ENCODE measurements at places on chromosomes 5 and 9.

- DNase-seq: peak; percentile 49
Observed at GRCh38 chr9:22052376-22052945, 43.4 kb upstream of the CDKN2B start.

GRCh38 chr9:125969868-125970267, 222.7 kb downstream of the PBX3 start:
- no peak for DNase-seq

DNA sequence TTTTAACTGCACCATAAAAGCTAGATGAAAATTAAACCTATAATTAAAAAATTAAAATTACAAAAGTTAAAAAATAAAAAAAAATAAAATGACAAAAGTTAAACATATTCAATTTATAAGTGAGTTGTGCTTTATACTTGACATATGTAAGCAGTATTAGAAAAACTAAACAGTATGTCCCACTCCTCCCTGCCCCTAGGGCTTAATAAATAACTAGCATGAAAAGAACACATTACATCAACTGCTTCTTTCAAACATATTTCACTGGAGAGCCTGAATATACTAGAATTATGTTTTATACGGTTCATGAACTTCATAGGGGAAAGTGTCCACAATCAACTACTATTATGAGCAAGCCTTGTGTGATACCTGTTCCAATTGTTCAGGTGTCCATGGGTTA, 47.6 kb downstream of the ECPAS start:
- DNase-seq: no peak

- DNase-seq: no peak
Observed at GRCh38 chr9:112970939-112971338, 41.1 kb downstream of the ZNF883 start.

DNA sequence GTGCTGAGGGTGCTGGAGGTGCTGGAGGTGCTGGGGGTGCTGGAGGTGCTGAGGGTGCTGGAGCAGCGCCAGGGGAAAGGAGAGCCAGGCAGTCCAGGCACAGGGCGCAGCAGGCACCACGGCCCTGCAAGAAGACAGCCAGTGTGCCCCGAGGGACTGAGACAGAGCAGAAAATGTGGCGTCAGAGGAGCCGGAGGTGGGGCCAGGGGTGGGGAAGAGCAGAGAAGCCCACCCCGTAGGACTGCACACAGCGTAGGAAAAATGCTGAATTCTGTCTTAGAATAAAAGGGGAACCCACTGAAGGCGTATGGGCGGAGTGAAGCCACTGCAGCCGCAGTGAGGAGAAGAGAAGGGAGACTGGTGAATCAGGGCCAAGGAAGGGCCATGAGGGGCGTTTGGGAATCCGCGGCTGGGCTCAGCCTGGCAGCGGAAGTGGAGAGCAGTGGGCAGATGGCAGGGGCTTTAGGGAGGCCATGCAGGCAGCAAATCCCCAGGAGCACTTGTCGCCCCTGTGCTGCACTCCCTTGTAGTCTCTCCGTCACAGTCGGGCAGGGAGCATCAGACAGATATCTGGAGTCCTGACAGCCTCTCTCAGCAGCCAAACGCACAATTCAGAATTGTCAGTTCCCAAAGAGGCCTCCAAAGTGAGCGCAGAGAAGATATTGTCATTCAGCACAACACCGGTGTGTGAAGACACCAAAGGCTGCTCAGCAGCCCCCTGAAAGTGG, 35.9 kb upstream of the LECT2 start:
- no peak for DNase-seq

- no peak for DNase-seq
Observed at GRCh38 chr5:112119508-112119907, 299.6 kb downstream of the EPB41L4A start.

DNA sequence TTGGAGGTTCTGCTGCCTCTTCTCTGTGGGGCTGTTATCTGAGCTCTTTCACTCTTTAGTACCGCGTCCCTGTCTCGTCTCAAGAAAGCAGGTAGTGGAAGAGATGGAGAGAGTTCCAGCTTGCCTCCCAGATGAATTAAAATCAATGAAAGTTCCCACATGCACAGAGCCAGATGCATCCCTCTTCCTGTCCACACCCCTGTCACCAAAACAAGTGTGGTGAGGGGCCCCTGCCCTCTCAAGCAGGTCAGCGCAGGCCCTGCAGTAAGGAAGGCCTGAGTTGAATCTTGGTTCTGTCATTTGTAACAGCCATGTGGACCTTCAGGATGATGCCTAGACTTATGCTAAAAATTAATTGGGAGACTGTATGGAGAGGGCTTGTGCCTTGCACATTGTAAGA, 26.9 kb downstream of the GALNT10 start:
- no peak for DNase-seq

GRCh38 chr5:64622991-64623390, 67.3 kb upstream of the SHISAL2B start:
- DNase-seq: no peak

GRCh38 chr5:71738662-71739361, 19.7 kb downstream of the CARTPT start:
- DNase-seq: no peak

GRCh38 chr5:125236981-125237380, 490.5 kb upstream of the ZNF608 start:
- DNase-seq: no peak

GRCh38 chr5:118616281-118616680, 372.1 kb downstream of the DTWD2 start:
- DNase-seq: no peak

- no peak for DNase-seq
Observed at GRCh38 chr5:125798307-125798706, 624.9 kb upstream of the GRAMD2B start.

- DNase-seq: peak; percentile 51
Observed at GRCh38 chr5:62306896-62307689, 1.1 kb downstream of the KIF2A start.

GRCh38 chr5:177530638-177531037, 13.9 kb upstream of the DDX41 start:
- DNase-seq: no peak

GRCh38 chr9:89426384-89426961, 71.4 kb downstream of the SEMA4D start:
- DNase-seq: no peak

- no peak for DNase-seq
Observed at GRCh38 chr5:103668281-103668680, 105.7 kb upstream of the NUDT12 start.

DNA sequence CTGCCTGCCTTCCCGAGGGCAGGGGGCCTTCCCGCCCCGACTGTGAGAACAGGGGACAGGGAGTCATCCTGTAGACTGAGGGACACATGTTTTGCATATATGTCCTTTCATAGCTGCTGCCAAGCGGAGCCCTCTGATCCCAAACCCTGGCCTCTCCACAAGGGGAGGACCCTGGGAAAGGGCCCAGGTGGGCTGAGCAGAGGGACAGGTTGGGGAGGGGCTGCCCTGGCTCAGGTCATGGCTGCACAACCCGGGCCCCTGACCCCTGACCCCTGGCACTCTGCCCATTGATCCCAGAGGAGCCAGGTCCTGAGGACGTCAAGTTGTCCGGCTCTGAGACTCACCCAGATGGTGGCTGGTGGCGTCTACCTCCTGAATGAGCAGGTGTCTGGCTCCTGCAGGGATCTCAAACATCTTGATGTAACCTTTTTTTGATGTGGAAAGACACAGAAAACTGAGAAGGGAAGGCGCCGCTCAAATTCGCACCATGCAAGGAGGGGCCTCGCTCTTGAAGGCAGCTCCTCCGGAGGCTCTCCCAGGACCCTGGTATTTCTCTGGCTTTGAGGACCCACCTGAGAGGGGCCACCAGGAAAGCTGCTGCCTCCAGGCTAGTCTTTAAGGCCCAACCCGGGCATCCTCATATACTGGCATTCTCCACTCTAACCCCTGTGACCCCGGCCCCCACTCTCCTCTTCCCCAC, 71.9 kb downstream of the ZNF354C start:
- DNase-seq: no peak

DNA sequence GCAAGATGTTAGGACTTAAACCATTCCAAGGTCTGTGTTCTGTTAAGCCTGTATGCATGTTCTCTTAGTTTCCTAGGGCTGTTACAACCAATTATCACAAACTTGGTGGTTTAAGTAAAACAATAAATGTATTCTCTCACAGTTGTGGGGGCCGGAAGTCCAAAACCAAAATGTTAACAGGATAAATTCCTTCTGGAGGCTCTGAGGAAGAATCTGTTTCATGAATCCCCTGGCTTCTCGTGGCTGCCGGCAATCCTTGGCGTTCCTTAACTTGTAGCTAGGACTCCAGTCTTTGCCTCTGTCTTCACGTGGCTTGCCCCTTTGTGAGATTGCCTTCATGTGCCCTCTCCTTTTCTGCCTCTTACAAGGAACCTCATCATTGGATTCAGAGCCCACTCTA, 30.4 kb downstream of the FEM1C start:
- DNase-seq: no peak

DNA sequence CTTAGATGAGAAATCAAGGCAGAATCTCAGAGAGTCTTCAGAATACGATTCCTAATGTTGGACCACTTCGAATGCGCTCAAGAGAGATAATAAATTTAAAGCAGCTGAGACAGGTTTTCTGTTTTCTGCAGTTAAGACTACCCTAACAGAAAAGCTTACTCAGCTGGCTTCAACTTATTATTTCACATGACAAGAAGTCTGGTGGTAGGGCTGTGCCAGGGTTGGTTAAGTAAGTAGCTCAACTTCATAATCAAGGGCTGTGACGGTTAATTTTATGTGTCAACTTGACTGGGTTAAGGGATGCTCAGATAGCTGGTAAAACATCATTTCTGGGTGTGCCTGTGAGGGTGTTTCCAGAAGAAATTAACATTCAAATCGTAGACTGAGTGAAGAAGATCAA, 3.8 kb downstream of the GPR150 start:
- no peak for DNase-seq

DNA sequence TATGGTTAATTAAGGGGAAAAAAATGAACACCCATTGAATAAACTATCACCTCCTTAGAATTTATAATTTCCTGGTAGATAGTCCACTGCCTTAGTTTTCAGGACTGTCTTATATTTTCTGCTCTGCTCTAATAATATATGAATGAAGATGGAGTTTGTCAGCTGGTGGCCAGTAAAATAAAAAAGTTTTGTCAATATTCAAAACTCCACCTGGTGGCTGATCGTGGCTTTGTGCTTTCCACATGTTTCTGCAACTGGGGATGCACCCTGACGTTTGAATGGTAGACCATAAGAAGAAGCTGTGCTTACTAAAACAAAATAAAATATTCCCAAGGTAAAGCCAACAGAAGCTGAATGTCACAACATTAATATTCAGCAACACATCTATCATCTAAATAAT, 286.6 kb upstream of the IZUMO3 start:
- no peak for DNase-seq

GRCh38 chr9:93579711-93580516, 3.5 kb downstream of the PHF2 start:
- DNase-seq: no peak

DNA sequence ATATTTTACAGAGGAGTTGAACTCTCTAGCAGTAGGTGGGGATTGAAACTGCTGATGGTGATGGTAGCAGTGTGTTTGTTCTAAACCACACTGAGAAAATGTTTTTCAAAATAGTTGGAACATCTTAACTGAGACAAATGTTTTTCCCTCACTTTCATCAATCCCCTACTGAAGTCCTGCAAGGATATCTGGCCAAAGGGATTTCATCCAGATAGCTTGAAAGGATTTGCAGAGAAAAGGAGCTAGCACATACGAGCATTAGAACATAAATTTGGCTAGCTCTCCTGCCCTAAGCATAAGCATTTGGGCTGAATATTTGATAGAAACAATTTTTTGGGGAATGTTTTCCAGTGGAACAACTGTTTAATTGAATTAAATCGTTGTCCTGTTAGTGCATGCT, 153.9 kb downstream of the CDH9 start:
- DNase-seq: no peak

GRCh38 chr9:95031711-95032461, 285.6 kb downstream of the FANCC start:
- DNase-seq: no peak

- DNase-seq: no peak
Observed at GRCh38 chr5:97553604-97554452, 370.8 kb upstream of the RIOK2 start.

DNA sequence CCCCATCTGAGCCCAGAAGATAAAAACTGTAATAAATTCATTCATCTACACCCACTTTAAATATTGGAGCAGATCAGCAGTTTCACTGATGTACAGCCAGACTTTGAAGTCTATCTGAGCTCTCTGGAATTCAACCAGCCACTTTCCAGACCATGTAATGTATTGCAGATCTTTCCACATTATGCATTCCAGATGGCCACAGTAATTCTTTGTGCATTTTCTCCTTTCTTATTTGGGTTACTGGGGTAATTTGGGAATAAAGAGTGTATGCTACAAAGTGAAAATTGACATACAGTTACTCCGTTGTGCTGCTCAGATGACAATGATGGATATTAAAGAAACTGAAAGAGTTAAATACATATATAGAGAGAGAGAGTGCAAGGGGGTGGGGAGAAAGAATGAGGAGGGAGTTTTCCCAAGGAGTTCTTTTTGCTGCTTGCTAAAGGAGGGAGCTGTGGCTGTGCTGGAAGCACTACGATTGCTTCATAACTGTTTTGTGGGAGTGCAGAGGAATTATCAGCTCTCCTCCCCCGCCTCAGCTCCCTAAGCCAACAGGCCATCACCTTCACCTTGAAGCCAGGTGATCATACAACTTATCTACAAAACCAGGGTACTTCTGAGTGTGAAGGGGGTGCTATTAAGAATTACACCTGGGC, 152.8 kb downstream of the GAS1 start:
- no peak for DNase-seq

DNA sequence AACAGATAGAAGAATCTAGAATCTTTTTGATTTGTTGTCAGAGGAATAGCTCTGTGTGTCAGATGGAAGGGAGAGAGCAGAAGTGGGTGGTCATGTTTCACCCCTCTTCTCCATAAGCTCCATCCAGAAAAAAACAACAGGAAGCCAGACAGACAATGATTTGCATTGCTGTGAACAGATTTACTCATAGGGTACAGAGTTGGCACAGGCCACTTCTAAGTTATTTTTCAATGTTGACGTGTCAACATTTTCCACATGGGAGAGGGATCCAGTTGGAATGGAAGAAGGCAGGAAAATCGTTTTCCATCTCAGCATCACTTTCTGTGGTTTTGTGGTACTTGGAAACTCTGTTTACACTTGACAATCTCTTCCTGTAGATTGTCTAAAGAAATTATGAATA, 86.7 kb downstream of the INSYN2B start:
- DNase-seq: no peak

DNA sequence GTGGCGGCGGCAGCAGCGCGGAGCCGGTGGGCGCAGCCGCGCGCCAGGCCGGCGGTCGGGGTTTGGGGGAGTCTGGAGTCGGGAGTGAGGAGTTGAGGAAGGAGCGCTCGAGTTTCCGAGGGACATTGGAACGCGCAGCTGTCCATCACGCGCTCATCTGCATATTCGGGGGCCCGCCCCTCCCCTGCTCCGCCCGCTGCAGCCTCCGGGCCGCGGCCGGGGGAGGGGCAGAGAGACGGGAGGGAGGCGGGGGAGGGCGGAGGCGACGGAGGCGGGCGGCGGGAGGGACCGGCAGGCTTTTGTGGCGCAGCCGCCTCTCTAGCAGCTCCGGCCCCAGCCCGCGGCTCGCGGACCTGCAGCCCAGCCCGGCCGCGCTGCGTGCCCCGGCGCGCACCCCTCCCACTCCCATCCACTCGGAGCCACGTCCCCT, at the start of gene IRX2:
IRX2 (minus strand) TSS at position 86 of the 430 bp plus-strand sequence. CDS start 264 bp downstream, outside the sequence.
- peak; percentile 86 for DNase-seq
